Non-pigmented ciliary epithelial cell (primary cell): ENCODE measurements at places on chromosomes 3 and 15.

- DNase-seq: no peak
Observed at GRCh38 chr3:53616971-53617892, 122.8 kb downstream of the CACNA1D start.

- DNase-seq: no peak
Observed at GRCh38 chr3:42746455-42747450, 26.3 kb downstream of the CCDC13 start.

DNA sequence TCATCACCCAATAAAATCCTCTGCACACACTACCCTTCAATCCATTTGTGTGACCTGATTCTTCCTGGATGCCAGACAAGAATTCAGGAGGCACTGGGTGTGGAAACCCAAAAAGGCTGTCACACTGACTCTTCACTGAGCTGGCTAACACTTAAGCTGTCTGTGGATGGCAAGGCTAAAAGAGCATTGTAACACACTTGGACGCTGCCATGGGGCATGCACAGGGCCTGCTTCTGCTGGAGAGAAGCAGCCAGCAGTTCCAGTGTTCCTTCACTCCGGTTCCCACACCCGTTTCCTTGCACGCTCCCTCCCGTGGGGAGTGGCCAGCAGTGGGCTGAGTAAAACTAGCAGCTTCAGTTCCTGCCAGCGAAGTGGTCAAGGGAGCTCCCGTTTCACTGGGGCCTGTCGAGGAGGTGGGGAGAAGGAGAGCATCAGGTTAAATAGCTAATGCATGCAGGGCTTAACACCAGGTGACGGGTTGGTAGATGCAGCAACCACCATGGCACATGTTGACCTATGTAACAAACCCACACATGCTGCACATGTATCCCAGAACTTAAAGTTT is 737.1 kb downstream of the FHIT start:
- DNase-seq: no peak

GRCh38 chr3:52333869-52334557 is 17.9 kb downstream of the DNAH1 start:
- no peak for DNase-seq

DNA sequence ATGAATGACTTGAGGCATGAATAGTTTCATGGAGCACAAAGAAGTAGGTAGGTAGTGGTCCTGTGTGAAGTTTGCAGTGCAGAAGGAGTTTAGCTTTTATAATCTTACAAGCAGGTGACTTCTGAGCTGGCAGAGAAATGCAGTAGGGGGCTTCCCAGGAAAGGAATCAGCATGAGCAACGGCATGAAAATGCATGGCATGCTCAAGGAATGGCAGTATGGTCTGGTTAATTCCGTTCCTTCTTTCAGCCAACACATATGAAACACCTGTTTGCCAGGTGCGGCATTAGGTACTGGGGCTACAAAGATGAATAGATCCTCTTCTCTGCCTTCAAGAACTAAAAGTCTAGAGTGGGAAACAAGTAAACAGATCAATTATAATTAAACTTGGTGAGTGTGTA is 138.0 kb upstream of the BHLHE40 start:
- no peak for DNase-seq

GRCh38 chr3:42846685-42847522 is 28.8 kb downstream of the CYP8B1 start:
- DNase-seq: no peak

GRCh38 chr3:144312702-144313101 is 341.1 kb downstream of the DIPK2A start:
- DNase-seq: no peak

GRCh38 chr3:51373658-51374421 is 11.3 kb upstream of the MANF start:
- no peak for DNase-seq

GRCh38 chr3:16917256-16917935 is 32.6 kb downstream of the PLCL2 start:
- no peak for DNase-seq

DNA sequence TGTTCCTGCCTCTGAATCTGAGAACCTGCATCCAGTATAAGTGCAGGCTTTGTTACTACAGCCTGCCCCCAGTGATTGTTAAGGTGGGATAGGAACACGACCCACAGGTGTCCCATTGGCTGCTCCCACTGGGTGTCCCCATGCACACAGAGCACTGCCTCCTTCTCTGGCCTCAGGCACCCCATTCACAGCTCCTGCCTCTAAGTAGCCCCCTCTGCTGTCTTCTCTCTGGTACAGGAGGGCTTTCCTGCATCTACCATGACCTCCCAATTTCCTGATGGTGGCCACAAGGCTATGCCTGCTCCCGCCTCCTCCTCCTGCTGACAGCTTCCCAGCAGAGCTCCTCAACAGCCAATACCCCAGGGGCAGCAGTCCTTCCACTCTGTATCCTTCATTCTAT is 238.6 kb upstream of the TMC3 start:
- DNase-seq: no peak

GRCh38 chr15:69158201-69158842 is 2.1 kb upstream of the GLCE start:
- no peak for DNase-seq

DNA sequence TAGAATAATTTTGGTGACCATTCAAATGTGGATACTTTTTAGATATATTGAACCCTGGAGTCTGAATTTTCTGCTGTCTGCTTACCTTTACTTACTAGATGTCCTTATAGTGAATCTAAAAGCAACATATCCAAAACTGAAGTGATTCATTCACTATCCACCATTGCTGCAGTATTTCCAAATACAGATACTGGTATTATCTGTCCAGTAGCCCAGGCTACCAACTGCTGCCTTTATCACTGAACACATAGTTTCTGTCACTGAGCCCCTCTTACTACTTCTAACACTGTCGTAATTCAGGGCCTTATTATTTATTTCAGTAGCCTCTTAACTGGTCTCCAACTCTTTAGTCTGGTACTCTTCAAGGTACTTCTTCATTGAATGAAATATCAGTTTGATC is 49.2 kb downstream of the SLMAP start:
- no peak for DNase-seq

- DNase-seq: no peak
Observed at GRCh38 chr15:54528021-54528420, 549.8 kb downstream of the UNC13C start.

- DNase-seq: no peak
Observed at GRCh38 chr3:129254536-129255230, 5.3 kb downstream of the COPG1 start.

DNA sequence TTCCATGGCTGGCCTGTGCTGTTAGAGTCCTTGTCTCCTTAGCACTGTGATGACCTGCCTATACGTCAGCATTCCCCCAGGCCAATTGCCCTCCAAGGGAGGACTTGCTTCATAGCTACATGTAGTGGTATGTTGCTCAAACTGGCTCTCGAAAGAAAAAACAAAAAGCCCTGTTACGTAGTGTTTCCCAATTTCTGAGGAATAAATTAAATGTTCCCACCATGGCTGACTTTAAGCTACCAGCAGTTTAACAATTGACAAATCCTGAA is 54.6 kb downstream of the WNT7A start:
- DNase-seq: no peak

GRCh38 chr3:6168256-6168655 is 692.7 kb upstream of the GRM7 start:
- no peak for DNase-seq

GRCh38 chr3:26799679-26800317 is 177.2 kb downstream of the LRRC3B start:
- DNase-seq: no peak

DNA sequence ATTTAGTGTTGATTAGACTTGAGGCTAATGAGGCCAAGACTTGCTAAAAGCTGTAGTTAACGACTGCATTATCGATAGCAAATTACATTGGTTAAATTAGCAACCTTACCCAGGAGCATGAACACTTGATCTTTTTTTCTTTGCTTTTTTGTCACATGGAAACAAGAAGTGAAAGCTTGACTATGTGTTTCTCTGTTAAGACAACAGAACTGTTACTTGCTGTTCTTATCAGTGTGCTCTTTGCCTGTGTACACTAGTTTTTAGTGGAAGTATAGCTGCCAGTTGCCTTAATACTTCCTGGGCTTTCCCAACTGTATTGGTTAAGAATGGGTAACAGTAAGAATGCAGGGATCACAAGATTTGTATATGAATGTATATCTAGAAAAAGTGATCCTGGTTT is 625.5 kb downstream of the NAALADL2 start:
- DNase-seq: no peak

- no peak for DNase-seq
Observed at GRCh38 chr3:16174026-16174355, 489 bp upstream of the GALNT15 start.

DNA sequence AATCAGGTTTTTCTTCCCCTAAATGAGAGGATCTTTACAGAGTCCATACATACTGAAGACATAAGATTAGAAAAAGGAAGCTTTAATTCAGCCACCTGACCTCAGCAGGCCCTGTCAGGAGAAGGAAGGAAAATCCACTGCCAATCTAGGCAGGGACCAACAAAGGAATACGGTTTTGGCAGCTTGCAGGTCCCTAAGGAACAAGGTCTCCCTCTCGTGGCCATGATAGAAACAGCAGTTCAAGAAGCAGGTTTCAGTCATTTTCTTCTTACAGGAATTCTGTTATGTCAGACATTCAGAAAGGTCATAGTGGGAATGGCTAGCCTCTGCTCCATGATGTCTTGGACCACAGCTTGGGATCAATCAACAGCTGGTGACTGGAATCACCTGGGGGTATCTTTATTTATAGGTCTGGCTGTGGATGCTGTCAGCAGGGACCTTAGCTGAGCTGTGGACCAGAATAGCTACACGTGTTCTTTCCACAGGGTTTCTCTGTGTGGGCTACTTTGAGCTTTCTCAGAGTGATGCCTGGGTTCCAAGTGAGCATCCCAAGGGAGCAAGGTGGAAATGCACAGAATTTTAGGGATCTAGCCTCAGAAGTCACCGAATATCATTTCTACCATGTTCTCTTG is 9.4 kb upstream of the CMSS1 start:
- peak; percentile 73 for DNase-seq

GRCh38 chr3:171309906-171310359 is 150.3 kb downstream of the TNIK start:
- DNase-seq: peak; percentile 53

- DNase-seq: no peak
Observed at GRCh38 chr15:63612300-63612699, 15.1 kb downstream of the FBXL22 start.

DNA sequence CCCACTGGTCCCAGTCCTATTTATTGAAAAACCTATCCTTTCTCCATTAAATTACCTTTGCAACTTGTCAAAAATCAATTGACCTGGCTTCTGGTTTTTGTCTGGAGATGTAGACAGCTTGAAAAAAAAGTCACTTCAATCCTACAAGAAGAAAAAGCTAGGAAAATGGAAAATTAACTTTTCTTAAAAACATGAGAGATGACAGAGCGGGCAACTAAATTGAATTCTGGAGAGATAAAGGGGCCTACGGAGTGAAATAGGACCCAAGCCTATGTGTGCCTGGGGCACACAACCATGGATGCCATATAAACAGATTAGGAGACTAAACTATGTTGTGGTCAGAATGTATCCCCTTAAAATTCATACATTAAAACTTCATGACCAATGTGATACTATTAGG is 363.3 kb upstream of the SLCO3A1 start:
- DNase-seq: no peak

- no peak for DNase-seq
Observed at GRCh38 chr3:56488812-56489600, 20.7 kb upstream of the ERC2 start.

DNA sequence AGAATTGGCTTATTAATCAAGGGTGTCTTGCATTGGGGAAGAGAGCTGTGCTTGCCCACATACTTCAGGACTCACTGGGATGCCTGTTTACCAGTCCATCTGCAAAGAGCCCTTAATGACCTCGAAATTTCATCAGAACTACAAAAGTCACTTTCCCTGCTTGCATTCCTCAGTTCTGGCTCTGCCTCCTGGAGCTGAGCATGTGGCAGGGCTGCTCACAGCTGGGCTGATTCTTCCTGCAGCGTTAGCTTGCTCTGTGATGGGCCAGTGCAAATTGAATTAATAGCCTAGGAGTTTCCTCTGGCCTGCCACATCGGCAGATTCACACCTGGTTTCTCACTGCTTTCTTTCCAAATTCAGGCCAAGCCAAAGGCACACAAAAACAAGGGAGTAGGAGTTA is 108.9 kb downstream of the DUT start:
- DNase-seq: no peak

- DNase-seq: no peak
Observed at GRCh38 chr15:71202712-71203111, 87.4 kb downstream of the THSD4 start.

DNA sequence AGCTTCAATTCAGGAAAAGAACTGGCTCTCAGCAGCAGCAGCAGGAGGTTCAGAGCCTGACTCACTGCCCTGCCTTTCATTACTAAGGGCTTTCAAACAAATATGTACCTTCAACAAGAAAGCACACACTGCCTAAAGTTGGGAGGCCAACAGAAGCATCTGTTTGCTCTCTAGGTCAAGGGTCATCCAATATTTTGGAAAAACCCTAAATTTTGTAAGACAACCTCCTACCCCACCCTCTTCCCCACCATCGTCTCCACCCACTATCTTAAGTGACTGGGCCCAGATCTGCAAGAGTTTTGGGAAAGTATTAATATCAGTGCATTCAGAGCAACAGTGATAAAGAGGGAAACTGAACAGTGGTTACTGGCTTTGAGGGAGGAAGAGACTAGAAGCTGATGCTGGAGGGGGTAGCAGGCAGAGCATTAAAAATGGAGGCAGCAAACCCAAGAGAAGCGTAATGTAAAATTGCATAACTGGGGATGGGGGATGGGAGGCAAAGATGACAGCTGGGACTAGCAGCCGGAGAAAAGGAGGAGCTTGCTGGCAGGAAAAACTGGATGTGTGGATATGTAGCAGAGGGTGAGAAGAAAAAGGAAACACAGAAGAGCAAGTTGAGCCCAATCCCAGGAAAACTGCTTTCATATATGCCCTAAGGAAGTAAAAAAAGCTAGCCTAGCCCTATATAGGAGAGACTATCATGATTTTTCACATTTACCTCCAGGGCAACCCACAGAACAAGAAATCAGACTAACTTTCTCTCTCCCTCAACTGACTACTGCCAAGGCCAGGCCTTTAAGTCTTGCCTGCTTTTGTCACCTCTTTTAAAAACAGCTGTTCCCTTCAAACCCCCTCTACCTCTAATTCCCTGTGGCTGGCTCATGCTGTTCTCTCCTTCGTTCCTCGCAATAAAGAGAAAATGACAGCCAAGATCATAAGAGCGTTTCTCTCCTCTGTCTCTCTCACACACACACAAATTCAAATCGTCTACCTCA is 31.4 kb downstream of the NPTN start:
- no peak for DNase-seq

GRCh38 chr3:128845119-128845777 is 34.2 kb upstream of the ACAD9 start:
- no peak for DNase-seq
